Breast epithelium (tissue), 4 donors: ENCODE measurements at places on chromosomes 2 and 18.

DNA sequence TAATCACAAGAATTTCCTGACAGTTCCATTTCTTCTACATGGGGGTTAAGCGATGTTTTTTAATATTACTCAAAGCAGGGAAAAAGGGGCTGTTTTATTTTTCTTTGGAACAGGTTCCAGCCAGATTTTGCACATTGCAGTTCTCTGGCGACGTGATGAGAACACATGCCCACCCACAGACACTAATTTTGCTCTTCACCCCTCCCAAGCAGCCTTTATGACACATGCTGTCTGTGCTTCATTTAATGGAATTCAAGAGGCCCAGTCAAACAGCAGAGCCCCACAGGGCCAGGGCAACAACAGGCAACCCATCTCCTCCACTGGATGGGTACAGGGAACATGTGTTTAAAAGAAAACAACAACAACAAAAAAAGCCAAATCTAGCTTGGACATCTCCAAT, 70.8 kb downstream of the SPRED2 start:
- no peak for DNase-seq

DNA sequence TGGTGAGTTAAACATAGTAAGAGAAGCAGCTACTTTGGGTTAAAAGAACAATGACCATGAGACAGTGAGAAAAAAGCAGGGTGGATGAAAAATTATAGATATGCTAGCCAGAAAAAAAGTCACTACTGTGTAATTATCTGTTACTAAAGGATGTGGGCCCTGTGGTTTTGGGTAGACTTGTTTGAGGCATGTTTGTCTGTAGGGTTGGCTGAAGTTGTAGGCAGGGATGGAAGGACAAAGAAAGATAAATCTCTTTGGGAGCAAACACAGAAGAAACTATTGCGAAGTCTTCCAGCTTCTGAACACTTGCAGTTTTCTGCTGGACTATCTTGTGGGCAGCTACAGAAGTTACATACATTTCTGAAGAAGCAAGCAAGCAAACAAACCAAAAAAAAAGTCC, 28.2 kb downstream of the RND3 start:
- no peak for DNase-seq

DNA sequence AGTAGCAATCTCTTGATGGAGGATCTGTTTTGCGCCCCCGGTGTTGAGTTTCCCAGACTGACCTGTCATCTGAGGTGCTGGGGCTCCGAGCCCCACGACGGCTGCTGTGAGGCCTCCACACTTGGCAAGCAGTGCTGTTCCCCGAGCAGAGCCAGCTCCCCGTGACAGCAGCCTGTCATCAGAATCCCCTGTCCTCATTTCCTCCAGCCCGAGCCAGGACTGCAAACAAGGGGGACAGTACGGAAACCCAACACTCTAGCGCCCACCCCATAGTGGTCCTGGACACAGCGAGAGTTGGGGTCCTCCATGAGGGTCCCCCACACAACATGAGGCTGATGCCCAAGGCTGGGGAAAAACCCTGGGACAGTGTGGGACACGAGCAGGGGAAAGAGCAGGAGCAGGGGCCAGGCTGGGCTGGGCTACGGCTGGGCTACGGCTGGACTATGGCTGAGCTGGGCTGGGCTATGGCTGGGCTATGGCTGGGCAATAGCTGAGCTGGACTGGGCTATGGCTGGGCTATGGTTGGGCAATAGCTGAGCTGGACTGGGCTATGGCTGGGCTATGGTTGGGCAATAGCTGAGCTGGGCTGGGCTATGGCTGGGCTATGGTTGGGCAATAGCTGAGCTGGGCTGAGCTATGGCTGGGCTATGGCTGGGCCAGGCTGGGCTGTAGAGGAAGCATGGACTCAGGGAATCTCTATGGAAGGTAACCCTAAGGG, 1.5 kb upstream of the KLHL30 start:
- DNase-seq = no peak

- DNase-seq = no peak
Measured at GRCh38 chr18:43129946-43130524, 14.6 kb upstream of the RIT2 start.

GRCh38 chr18:9428301-9428706, 47.0 kb upstream of the RALBP1 start:
- no peak for DNase-seq

DNA sequence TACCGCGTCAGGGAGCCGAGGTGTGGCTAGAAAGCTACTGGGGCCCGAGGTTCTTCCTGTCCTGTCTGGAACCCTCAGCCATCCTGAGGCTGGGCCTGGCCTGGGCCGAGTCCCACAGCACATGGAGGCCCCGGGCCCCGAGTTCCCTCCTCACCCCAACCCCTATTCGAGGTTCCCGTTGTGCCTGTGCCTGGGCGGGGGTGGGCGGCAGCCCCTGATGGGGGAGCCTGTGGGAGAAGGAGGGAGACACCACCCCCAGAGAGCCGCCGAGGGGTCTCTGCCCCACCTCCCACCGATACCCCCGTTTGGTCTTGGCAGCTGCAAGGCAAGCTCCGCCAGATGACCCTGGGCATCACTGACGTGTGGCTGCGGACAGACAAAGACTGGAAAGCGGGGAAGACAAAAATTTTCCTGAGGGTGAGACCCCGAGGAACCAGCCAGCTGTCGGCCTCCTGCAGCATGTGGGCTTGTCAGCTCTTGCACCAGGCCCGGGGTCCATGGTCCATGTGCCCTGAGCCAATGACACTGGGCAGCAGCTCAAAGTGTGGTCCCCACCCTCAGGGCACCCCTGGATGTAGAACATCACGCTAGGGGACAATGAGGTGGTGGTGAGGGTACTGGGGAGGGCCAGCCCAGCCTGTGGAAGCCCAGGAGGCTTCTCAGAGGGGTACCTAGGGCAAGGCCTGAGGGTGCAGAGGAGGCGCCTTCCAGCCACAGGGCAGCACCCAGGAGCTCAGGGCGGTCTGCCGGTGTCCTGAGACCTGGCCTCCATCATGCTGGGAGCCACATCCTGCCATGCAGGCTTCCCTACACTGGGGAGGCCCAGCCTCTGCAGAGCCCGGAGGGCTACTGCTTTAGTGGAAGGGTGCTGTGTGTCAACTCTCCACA, 52.5 kb upstream of the GPR17 start:
- no peak for DNase-seq

GRCh38 chr2:241432824-241433448, 75.4 kb downstream of the STK25 start:
- no peak for DNase-seq

DNA sequence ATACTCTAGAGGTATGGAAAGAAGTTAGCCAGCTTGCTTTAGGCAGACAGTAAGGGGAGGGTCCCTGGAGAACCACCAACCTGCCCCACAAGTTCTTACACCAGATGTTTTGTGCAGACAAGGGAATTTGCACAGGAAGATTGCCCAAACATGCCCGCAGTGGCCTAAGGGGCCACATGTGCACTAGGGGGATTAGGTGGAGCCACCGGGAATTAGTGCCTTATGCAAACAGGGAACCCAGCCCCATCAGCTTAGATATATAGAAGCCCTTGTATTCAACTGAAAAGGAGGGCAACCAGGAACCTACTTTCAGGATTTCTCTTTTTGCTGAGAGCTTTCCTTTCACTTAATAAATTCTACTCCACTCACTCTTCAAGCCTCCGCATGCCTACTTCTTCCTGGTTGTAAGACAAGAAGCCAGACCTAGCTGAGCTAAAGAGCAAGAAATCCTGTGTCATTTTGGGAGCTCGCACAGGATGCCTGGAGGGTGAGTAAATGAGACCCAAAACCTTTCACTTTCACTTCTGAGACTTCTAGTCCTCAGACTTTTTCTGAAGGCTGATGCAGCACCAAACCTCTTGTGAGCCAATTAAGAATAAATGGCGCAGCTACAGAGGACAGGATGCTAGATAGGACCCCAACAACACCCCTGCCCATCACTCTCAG, 146.3 kb downstream of the GCA start:
- DNase-seq = no peak

- no peak for DNase-seq
Measured at GRCh38 chr2:86610871-86611270, 12.8 kb downstream of the RNF103 start.

DNA sequence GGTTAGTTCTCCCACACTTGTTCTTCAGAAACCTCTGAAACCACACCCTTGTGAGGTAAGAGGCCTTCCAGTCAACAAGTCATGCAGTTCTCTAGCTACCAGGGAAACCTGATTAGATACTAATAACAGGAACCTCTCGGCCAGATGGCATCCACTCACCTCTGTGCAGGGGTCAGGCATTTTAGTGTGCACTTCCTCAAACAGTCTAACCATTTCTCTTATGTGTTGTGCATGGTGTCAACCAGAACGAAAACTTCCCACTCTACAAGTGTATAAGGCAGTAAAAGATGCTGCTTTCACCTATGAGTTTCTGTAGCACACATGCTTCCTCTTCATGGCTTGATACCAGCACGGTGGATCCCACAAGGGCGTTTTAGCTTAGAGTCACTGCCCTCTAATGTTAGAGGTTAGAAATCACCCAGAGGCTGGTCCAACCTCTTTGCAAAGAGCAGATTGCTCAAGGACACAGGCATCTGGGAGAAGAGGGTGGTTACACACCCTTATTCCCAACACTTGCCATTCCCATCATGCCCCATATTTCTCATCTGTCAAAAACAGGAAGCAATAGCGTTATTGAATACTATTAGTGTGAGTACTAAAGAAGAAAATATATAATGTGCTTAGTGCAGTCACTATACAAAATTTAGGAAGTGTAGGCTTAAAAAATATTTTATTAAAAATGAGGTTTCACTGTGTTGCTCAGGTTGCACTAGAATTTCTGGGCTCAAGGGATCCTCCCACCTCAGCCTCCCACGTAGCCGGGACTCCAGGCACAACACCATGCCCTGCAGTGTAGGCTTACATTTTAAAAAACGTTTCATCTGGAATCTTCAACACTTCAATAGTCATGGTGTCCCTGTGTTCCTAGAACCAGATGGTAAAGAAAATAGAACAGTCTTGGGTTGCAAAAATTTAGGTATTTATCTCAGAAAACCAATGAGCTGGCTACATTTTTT, 34.5 kb upstream of the RAB31 start:
- no peak for DNase-seq

DNA sequence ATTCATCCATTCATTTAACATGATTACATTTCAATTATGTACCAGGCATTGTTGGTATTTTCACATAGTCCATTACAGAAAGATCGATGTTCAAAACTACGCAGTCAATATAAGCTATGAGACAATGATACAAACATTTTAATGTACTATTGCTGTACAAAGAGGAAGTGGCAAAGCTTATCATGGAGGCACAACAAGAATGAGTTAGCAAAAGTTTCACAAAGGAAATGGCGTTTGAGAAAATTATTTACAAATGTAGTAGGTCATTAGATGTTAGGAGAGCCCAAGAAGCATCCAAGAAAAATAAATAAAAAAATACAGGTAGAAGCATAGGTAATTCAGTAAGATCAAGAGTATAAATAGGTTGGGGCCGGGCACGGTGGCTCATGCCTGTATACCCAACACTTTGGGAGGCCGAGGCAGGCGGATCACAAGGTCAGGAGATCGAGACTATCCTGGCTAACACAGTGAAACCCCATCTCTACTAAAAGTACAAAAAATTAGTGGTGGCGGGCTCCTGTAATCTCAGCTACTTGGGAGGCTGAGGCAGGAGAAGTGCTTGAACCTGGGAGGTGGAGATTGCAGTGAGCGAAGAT, 1730.8 kb upstream of the CELF4 start:
- no peak for DNase-seq

DNA sequence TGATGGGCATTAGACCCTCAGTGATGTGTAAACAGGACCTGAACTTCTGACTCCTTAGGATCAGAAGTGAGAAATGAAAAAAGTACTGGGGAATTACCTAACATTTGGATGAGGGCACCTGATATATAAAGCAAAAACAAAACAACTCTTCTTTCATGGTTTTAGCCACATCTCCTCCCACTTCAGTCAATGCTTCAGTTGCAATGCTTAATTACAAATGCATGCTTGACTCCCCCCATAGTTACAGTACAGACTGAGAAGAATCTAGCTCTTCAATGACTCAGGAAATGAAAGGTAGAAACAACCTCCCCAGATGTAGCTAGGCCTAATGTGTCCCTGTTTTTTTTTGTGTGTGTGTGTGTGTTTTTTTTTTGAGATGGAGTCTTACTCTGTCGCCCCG, 276.8 kb upstream of the POU3F3 start:
- DNase-seq = no peak

DNA sequence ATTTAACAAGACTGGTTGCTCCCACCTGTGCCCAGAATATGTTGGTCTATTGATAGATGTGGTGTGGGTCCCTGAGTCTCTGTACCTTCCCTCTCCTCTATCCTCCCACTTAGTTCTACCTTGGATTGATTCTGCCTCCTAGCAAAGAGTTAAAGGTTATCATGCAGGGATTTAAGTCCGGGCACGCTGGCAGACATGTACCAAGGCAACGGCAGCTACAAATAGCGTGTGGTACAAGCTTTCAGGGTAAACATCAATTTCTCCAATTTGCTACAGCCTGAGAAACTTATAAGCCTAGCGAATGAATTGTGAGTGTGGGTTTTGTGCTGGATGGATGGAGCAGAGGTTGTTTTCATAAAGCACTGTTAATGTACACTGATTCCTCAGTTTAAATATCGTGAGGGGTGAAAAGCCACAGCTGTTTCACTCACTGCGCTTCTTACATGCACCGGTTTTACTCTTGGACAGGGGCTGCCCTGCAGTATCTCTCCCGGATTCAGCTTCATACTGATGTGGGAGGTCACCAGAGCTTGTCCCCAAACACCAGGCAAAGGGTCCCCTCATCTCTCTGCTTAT, 289.8 kb downstream of the ICOS start:
- no peak for DNase-seq

GRCh38 chr2:17223211-17223610, 295.0 kb downstream of the RAD51AP2 start:
- no peak for DNase-seq

DNA sequence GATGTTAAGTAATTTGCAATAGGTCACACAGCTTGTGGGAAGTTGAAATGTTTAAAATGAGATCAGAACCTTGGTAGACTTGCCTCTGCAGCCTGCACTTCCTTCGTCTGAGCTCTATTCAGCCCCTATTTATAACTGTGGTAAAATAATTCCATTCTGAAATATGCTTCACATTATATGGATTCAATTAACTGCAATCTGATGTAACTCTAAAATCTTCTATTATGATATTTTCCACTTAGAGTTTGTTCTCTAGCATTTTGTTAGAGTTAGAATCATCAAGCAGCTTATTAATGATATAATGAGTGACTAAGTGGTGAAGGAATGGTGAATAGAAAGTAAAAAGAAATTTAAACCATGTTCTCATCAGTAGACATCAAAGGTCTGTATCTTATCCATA, 139.6 kb upstream of the ARHGAP28 start:
- no peak for DNase-seq

DNA sequence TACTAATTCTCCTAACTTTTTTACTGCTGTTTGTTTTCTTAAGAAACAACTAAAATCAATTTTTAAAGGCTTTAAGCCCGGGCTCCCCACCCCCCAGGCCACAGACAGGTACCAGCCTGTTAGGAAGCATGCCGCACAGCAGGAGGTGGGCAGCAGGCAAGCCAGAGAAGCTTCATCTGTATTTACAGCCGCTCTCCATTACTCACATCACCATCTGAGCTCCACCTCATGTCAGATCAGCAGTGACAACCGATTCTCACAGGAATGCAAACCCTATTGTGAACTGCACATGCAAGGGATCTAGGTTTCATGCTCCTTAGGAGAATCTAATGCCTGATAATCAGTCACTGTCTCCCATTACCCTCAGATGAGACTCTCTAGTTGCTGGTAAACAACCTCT, 517.0 kb downstream of the NRXN1 start:
- no peak for DNase-seq
